ENCODE measurements at places on chromosomes 3 and 15.

GRCh38 chr3:68306571-68306970, 625.8 kb downstream of the TAFA4 start:
- no peak for DNase-seq

- DNase-seq = no peak
Observed at GRCh38 chr15:49490966-49491365, 67.9 kb downstream of the FGF7 start.

GRCh38 chr15:40407330-40407990, 1.9 kb downstream of the IVD start:
- no peak for DNase-seq

DNA sequence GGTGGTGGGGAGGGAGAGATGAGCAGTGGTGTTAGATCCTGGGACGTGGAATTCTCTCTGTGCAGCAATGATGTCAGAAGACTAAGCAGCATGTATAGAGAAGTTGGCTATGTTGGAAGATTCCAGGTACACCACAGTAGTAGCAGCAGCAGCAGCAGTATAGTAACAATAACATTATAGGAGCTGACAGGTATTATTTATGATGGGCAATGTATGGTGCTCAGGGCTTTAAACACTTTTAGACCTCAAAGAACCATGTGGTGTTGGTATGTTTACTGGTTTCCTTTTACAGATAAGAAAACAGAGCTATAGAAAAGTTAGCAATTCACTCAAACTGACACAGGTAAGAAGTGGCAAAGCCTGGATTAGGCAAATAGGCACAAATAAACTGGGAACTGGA, 103.9 kb downstream of the CCNL1 start:
- DNase-seq = no peak

- no peak for DNase-seq
Observed at GRCh38 chr15:90049030-90049429, 47.9 kb downstream of the ZNF710 start.

DNA sequence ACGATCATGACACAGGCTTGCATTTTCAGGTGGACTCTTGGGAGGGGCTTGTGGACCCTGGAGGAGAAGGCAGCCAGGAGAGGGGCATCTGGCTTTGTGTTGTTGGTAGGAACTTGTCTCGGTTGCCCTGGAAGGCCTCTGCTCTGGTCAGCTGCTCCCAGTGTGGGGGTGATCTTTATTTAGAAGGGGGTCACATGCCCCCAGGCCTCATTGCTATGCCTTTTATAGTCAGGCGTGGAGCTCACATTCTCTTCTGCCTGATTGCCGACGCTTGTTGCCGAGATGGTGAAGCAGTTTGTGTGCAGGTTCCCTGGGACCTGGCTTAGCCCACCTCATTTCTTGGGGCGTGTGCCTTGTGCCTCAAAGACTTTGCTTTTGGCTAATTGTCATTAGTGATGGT, 66.6 kb downstream of the IGF1R start:
- DNase-seq = no peak

- no peak for DNase-seq
Observed at GRCh38 chr15:88385078-88385700, 82.0 kb downstream of the MRPL46 start.

- peak; percentile 90 for DNase-seq
Observed at GRCh38 chr3:94115482-94115881, 52.6 kb downstream of the NSUN3 start.

DNA sequence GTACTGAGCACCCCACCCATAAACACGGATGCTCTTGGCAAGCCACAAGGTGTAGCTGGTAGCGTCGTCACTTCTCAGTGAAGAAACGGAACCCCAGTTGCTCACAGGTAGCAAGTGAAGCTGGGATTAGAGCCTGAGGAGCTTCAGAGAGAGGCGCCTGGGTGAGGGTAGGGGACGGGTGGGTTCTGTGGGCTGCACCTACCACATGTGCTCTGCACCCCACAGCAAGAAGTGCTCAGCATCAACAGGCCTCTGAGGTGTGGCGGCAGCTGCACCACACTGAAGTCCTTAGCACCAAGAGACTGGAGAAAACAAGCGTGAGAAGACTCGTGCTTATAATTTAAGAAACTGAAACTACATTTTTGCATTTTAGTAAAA, 9.8 kb downstream of the MAP6D1 start:
- no peak for DNase-seq

- DNase-seq = no peak
Observed at GRCh38 chr3:179036226-179036625, 35.4 kb downstream of the ZMAT3 start.

DNA sequence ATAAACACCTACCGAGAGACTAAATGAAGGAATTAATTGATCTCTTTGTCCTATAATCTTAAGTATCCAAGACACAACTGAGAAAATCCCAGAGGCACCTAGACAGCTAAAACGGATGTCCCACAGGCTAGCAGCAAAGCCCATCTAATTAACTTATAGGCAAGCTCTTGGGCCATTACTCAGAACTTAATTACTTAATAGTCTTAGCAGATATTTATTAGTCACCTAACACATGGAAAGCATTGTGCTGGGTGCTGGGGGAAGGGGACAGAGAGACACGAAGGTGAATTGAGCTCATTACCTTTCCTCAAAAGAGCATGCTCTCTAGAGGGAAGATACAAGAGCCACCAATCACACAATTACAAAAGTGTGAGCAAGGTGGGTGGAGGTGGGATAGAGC, 189.8 kb upstream of the PROK2 start:
- no peak for DNase-seq

DNA sequence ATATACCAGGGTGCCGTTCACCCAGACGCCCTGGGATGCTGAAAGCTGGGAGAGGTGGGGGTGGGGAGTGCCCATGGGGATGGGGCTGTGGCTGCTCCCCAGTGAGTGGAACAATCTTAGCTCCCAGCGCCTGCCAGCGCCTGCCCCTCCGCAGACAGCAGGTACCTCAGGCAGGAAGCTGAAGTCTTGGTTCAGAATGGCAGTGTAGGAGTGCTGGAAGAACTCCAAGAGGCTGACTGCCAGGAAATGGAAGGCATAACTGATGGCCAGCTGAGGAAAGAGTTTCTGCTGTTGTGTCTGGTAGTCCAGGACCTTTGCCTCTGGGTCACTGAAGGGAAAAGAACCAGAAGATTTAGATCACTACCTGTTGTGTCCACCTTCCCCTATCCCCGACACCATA, 8.4 kb downstream of the ACOX2 start:
- peak; percentile 55 for DNase-seq

- DNase-seq = no peak
Observed at GRCh38 chr15:67135494-67135893, 70.1 kb downstream of the SMAD3 start.

GRCh38 chr3:182083112-182083511, 371.4 kb downstream of the SOX2 start:
- DNase-seq = no peak

DNA sequence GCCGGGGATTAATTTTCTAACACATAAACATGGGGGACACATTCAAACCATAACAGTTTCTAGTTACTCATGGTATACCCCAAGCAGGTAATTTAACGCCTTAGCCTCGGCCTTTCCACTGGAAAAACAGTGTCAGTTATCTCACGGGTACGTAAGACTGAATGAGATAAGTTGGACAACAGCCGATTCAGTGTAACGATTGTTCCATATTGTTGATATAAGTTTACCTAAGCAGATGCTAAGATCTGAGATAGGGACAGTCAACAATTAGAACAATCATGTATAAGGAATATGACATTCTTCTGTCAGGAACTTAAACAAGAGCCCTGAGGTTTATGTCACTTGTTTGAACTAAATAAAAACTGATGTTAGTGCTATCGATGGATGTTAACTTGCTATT, 130.8 kb downstream of the GHSR start:
- no peak for DNase-seq

DNA sequence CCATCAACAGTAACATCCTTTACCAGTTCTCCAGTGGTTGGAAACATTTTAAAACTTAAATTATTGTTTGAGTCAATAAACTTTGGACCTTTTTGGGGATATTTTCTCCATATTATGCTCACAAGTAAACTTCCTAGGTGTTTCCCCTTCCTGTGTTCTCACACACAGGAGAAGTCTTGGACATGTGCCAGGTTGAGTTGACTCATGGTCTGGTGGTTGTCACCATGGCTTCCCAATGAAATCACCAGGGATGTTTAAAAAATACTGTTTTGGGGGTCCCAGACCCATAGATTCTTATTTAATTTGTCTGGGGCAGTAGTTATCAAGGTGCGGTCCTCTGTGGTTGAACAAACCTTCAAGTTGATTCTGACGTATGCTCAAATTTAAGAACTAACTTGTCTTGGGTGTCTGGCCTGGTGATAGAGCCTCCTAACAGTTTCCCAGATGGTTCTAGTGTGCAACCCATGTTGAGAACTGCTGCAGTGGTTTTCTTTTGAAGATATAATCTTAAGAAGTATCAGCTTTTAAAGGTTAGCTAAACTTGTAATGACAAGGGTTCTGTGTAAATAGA, 291.8 kb downstream of the EDEM1 start:
- DNase-seq = no peak

GRCh38 chr15:53437366-53437765, 322.1 kb downstream of the WDR72 start:
- no peak for DNase-seq

DNA sequence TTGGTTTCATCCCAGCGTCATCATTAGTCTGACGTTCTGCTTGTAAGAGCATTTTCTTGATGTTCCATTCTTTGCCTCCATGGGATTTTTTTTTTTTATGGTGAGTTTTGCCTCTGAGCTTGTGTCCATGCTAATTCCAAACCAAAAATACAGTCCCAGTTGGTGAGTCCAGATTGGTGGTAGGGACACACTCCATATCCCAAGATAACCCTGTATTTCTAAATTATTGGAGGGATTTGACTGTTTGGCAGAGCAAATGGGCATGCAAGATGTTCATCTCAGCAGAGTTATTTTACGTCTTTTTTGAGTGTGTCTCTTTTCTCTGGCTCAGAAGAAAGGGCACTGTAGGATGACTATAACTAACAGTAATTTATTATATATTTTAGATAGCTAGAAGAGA, 526.8 kb upstream of the CFAP20DC start:
- DNase-seq = no peak

- no peak for DNase-seq
Observed at GRCh38 chr3:135075157-135075556, 280.1 kb downstream of the EPHB1 start.

GRCh38 chr15:57298843-57299550, 77.3 kb upstream of the CGNL1 start:
- DNase-seq = no peak

Measured in cerebellar cortex (tissue), 1 donor.